Activated CD8-positive, alpha-beta memory T cell treated with anti-CD3 and anti-CD28 coated beads, Interleukin-2, amount 50 U/mL, for 48 hours (primary cell): ENCODE measurements at places on chromosomes 7 and 10.

GRCh38 chr10:97687785-97688781, 1.0 kb upstream of the AVPI1 start:
- no peak for DNase-seq

DNA sequence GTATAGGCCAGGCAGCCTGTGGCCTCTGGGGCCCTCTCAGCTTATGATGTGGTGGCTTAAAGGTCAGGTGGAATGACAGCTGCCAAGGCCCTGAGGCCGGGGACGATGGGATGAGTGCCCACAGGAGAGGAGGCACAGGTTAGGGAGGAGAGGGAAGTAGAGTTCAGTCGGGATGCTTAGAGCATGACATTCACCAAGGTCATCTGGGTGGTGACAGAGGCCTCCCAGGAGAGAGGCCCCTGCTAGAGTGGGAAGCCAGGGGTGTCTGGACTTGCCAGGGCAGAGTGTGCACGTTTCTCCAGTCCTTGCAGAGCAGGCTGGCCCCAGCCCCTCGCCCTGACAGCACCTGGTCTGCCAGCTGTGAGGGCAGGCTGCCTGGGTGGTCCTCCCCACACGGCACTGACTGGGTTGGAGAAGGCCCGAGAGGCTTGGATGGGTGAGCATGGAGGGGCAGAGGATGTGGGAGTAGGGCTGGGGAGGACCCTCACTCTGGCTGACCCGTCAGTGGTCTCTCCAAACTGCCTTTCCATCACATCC, 1.5 kb downstream of the CALHM1 start:
- no peak for DNase-seq

GRCh38 chr10:22615819-22616499, 98.4 kb downstream of the PIP4K2A start:
- no peak for DNase-seq

DNA sequence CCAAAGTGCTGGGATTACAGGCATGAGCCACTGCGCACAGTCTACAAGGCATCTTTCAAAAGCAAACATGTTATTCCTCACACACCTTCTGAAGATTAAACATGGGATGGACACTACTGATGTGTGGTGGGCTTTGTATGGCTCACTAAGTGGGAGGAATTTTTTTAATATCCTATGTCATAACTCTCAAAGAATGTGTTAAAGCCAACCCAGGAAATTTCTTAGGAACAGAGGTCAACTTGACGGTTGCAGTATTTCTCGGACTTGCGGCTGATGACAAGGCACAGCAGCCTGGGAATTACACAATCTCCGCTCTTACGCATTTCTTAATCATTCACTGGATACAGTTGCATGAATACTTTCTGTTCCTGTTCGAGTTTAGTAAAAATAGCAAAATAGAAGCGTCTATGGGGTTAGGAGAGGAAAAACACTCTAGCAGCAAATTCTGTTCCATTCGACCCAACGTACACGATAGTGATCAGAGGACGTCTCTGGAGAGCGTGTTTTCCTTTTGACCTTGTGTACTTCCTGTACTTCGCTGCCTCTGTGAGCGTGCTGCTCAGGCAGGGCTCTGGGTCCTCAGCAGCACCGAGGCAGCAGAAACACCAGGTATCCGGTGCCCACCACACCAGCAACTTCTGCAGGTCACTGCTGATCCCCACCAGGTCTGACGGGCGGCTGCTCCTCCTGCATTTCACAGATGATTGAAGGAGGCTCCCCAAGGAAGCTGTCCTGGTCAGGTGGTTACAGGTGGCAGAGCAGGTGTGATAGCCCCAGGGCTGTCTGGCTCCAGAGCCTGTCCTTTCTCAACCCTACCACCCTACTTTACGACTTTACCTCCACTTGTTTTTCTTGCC, 26.4 kb upstream of the SRGN start:
- peak; percentile 65 for DNase-seq
